ENCODE measurements at places on chromosomes 16 and 17. TPM values are rescaled to one million over a fixed set of nuclear protein-coding genes. Genes with fewer than 3 reads are reported as not detected.

GRCh38 chr17:61461967-61462718 lies 9.9 kb downstream of the TBX4 start:
- DNase-seq: no peak

DNA sequence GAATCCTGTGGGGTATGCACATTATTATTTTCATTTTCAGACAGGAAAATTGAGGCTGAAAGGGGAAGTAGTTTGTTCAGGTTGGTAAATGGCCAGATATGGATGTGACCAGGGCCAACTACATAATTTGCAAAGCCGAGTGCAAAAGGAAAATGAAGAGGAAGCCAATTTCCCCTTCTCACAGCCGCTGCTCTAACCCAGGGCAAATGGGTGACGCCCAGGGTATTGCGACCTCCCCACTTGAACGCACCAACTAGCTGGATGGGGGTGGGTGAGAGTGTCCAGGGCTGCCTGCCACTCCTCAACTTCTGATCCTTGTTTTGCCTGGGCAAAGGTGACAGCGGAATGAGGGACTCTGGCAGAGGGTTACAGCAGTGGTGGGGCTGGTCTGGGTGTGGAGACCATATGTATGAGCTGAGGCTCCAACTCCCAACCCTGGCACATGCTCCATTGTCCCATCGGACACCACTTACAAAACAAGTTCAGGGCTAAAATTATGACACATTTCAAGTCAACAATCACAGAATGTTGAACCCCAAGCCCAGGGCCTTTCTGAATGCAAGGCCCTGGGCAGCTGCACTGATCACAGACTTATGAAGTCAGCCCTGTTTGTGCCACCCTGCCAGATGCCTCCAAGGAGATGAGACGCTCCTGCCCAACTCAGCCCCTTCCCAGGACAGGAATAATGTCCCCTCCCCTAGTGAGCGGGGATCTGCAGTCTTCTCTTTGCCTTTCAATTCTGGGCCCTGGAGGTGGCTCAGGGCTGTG lies 1.7 kb downstream of the ANKRD40CL start:
- DNase-seq: peak; percentile 27

DNA sequence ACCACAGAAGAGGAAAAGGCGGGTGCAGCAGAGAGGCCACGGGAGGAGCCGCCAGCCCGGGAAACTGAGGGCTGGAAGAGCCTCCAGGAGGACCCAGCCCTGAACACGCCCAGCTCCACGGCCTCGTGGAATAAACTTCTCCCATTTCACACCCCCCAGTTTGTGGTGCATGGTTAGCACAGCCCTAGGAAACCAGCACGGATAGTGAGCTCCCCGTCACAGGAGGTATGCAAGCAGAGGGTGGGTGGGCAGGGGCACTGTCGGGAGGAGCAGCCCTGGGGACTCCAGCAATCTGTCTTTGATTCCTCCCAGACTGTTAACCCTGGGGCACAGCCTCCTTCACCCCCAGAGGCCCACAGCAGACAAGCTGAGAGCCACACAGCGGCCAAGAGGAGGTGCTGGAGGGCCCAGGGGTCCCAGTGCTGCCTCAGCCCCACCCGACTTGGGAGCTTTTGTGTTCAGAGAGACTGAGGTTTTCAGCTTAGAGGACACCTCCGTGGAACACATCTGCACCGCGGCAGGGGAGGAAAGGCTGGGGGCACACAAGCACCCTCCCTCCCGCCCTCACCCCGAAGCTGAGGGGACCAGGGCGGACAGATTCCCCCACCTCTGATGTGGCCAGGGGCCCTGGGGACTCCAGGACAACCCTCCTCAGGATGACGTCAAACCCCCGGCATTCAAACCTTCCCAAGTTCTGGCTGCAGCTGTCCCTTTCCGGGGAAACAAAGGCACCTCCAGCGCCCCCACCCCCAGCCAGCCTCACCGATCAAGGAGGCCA lies 1.7 kb upstream of the IL17C start:
- no peak for DNase-seq

- no peak for DNase-seq
Measured at GRCh38 chr16:23410176-23410575, 42.8 kb downstream of the COG7 start.

GRCh38 chr17:67411397-67411796 lies 34.3 kb downstream of the PITPNC1 start:
- no peak for DNase-seq

- no peak for DNase-seq
Measured at GRCh38 chr17:79844869-79845600, 5.8 kb upstream of the CBX4 start.

GRCh38 chr17:73342050-73342522 lies 30.3 kb upstream of the CDC42EP4 start:
- DNase-seq: peak; percentile 86

- DNase-seq: no peak
Measured at GRCh38 chr17:1808644-1809043, 21.1 kb downstream of the SMYD4 start.

DNA sequence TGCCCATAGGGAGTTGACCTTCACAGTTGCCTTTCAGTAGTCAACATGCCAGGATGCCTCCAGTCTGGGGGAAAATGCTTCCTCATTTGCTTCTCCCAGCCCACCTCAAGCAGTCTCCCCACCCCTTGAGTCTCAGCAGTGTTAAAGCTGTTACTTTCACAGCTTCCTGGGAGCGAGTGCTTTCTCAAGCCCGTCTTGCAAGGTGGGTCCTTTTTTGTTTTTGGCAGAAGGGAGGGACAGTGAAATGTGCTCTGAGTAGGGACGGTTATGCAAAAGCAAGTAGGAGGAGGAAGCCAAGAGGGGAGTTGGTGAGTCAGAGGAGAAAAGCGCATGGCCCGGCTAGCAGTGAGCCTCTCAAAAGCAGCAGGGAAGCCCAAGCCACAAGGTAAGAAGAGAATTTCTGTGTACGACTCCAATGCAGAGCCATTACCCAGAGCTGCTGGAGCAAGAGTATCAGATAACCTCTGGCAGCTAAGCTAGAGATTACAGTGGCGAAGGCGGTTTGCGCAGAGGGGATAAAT lies at the start of gene CHST4:
Gene CHST4 (plus strand): TSS at position 316 of the 521 bp plus-strand sequence. CDS start 10,252 bp downstream, outside the sequence.
- no peak for DNase-seq

DNA sequence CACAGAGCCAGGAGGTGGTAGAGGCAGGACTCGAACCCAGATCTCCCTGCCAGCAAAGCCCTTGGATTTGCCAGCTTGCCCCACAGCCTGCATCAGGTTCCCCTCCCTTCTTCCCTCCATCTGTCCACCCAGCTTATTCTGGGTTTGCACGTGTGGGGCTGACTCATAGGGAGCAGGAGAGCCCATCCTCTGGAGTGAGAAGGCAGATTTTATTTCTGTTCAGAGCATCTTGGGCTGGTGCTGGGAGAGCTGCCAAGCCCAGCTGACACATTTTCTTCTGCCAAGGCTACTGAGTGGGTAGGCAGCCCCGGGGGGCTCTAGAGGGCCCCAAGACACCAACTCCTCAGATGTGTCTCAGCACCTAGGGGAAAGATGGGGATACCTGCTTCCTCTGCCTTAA lies 106.3 kb upstream of the CRHR1 start:
- no peak for DNase-seq

GRCh38 chr16:1781758-1782407 lies 488 bp downstream of the SPSB3 start:
- DNase-seq: peak; percentile 26

DNA sequence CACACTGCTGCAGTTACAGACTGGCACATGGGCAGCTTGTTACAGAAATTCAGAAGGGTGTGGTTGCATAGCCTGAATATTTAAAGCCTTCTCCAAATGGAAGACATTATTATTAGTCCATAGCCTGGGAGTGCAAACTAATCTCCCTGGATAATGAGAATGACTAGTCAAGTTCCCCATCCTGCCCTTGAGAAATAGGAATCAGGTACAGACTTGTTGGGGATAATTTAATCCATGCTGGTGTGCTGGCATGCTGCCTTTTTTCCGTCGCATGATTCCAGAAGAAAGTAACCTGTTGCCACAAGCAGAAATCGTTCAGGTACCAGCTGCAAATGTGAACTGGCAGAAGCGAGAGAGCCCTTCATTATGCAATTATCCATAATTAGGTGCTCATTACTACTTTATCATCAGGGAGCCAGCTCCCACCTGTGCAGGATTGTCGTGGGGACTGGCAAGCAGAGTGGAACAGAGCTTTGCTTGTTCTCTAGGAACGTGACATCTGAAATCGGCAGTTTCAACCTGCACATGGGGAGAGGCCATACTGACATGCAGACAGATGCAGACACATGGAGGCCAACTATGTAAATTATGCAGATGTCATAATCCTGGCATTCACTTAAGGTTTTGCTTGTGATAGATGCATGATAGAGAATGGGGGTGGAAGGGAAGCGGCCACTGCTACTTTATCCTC lies 419.4 kb downstream of the PMP22 start:
- DNase-seq: no peak

- no peak for DNase-seq
Measured at GRCh38 chr17:63722403-63722802, 19.2 kb downstream of the STRADA start.

DNA sequence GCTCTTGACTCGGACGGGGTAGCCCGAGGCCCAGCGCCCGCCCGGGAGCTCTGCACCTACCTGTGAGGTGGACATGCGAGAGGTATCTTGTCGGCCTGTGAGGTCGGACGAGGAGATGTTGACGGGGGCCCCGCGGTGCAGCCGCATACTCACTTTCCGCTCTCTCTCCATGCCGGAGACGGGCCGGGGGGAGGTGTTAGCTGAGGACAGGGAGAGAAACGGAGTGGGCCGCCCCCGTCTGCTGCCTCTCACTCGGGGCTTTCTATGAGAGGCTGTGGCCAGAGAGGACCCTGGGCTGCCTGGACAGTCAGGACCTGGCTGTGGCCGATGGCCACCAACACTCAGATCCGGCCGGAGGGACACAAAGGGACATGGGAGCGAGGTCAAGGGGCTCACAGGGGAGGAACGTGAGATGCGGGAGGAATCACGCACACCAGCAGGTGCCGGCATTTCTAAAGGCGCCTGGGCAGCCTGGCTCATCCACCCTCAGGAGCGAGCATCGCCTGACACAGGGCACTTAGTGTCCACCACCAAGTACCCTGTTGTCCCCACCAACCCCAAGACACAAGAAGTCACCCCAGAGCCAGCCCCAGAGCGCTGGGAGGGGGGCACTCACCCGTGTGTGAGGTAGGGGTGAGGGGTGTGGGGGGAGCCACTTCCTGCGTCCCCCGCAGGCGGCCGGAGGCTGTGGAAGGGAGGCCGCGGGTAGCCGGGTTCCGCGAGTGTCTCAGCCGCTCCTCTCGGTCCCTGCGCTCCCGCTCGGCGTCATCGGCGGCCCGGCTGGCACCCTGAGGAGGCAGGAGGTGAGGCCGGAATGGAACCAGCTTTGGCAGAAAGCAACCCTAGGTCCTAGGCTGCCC lies 20.2 kb downstream of the SLC16A3 start:
- DNase-seq: no peak

- no peak for DNase-seq
Measured at GRCh38 chr17:39092692-39093230, 58.7 kb downstream of the PLXDC1 start.

- no peak for DNase-seq
Measured at GRCh38 chr16:60907645-60908044, 1128.6 kb downstream of the CDH8 start.

DNA sequence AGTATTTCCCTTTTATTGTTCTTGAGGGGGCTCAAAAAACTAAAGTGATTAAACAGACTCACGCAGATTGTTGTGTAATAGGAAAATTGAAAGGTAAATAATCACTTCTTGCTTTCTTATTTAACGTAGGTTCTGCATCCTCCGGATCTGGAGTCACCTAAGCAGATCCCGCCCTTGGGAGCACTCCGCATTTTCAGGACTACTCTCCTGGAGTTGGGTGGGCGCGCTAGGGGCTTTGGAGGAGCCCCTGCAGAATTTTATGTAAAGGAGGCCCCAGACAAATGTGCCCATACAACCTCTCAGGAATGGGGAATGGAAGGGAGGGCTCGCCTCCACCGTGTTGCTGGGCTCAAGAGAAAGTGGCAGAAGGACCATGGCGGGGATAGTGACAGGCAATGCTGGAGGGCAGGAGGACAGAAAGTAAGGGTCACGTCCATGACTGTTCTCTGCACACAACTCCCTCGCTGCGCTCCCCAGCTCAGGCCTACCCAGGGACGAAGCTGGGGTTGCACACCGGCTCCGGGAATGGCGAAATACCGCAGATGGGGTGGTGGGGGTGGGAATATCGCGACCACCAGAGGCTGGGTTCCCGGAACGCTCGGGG lies 8.3 kb downstream of the MT2A start:
- no peak for DNase-seq

The KRT31 gene
- not detected for total RNA-seq

All from endothelial cell of umbilical vein (primary cell).